ENCODE measurements at places on chromosomes 2 and 18.

GRCh38 chr2:7634409-7634808, 717.2 kb downstream of the RNF144A start:
- no peak for DNase-seq

DNA sequence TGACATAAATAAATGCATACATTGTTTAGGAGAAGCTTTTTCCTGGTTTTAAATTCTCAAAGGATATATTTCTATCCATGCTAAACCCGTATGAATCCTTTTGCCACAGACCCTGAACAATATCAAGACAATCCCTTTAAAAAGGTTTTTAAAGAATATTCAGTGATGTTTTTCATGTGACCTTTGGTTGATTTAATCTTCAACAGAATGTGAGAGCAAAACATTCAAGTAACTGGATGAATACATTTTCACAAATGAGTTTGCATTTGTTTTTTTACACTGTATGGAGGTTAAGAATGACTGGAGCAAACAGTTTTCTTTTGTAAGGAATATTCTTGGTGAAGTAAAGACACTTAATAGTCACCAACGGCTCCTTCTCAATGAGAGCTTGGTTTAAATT, 139.4 kb upstream of the CWC22 start:
- no peak for DNase-seq

DNA sequence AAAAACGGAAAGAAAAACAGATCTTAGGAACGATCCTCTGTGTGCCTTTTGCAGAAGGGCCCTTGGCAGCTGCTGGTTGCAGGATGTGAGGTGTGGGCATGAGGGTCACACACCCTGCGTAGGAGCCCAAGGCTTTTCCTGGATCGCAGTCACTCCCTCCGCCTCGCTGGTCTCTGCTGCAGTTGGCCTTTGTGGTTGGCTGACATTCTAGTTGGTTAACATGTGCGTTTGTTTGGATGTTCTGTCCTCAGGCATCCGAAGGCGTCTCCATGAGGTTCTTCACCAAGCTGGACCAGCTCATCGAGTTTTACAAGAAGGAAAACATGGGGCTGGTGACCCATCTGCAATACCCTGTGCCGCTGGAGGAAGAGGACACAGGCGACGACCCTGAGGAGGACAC, 61.7 kb downstream of the INPP5D start:
- no peak for DNase-seq

GRCh38 chr2:166351319-166351718, 24.4 kb downstream of the SCN9A start:
- DNase-seq, result peak; percentile 73

GRCh38 chr2:97994476-97994875, 1.3 kb downstream of the TMEM131 start:
- DNase-seq, result no peak

All from HCEC 1CT (cell line).